Fibroblast of the aortic adventitia (primary cell): ENCODE measurements at places on chromosomes 2 and 18. TPM values are rescaled to one million over a fixed set of nuclear protein-coding genes. Genes with fewer than 3 reads are reported as not detected.

NOP58 gene
- 71.4 and 74.1 TPM in 2 replicates for total RNA-seq

PSMA8 gene
- not detected in 2 replicates for total RNA-seq

LCT gene
- not detected in 2 replicates for total RNA-seq

C1GALT1C1L gene
- 0.16 and 0.36 TPM in 2 replicates for total RNA-seq

CLEC4F gene
- total RNA-seq, result not detected in 2 replicates

MAPRE2 gene
- total RNA-seq, result 44.7 and 87.4 TPM in 2 replicates

MALL gene
- 10.1 and 442 TPM in 2 replicates for total RNA-seq

ARL5A gene
- total RNA-seq, result 45.6 and 161 TPM in 2 replicates

NYAP2 gene
- total RNA-seq, result not detected in 2 replicates
